Muscle of leg (tissue), 16 donors: ENCODE measurements at places on chromosomes 3 and 15.

DNA sequence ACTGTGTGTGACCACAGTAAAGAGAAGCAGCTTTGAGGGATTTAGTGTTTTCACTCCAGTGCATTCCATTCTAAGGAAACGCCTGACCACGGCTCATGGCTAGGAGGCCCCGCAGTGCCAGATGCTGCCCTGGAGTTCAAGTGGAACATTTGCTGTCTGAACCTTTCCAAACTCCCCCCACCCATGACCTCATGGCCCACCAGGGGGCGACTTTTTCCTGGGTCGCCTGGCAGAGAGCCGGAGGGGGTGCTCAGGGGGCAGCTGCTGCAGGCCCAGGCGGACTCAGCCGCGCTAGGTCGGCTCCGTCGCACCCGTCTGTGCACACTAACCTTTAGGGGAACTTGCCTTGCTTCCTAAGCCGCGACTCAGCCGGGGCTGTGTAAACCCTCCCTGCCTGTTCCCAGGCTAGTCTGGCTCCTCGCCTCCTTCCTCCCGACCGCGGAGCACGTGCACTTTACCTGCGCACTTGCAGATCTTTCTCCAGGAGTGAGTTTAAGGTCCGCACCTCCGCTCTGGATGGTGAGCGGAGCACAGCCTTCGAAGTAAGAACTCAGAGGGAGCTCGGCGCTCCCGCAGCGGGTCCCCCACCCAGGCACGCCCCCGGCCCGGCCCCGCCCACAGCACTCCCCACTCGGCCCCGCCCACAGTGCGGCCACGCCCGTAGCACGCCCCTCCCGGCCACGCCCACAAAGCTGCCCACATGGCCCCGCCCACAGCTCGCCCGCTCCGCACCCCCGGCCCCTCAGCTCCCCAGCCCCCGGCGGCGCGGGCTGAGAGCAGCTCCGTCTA is at the start of gene OCA2:
Gene OCA2 (minus strand): TSS at position 550 of the 789 bp plus-strand sequence. CDS start 17,441 bp downstream, outside the sequence.
- peak; percentile 64 for DNase-seq

DNA sequence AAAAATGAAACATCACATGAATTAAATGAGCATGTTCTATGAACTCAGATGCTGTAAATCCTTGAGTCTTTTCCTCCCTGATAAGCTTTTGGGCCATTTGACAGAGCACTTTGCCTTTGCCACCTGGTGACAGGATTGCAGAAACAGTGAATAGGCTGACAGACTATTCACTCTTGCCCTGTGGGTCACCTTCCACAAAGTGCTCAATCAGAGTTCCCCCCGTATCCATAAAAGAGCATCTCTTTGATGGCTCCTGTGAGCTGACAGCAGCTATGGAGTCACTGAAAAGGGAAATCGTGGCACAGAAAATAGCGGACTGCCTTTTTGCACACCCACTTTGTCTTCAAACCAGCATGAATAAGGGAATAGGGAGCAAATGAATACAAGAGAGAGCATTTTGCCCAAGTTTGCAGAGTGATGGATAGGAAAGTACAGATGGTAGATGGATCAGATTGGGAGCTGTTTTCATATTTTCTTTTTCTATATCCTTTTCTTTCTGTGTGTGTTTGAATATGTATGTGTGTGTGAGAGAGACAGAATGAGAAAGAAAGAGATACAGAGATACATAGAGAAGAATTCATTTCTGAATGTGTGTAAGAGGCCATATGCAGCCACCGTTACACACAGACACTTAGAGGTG is 37.8 kb upstream of the GOLM2 start:
- no peak for DNase-seq

DNA sequence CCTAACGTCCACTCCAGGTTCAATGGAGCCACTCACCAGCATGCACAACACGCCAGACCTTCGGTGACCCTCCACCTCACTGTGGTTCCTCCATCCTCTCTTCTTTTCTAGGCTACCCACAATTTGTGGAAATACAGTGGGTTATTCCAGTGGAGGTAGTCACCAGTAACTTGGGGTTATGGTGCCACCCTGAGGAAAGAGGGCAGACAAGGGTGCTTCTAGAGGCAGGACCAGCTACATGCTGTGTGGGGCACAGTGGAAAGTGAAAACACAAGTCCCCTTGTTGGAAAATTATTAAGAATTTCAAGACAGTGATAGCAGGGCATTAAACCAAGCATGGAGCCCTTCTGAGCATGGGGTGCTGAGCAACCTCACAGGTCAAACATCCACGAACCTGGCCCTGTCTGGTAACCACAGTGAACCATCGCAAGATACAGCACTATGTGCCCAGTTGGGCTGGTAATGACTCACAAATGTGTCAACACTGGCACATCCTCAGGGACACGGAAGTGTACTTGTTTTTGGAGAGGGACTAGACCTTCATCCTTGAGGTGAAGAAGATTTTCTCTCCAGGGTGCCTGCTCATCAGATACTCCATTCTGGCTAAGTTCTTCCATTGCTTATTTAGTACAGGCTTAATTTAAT is 166.7 kb downstream of the STT3B start:
- no peak for DNase-seq

DNA sequence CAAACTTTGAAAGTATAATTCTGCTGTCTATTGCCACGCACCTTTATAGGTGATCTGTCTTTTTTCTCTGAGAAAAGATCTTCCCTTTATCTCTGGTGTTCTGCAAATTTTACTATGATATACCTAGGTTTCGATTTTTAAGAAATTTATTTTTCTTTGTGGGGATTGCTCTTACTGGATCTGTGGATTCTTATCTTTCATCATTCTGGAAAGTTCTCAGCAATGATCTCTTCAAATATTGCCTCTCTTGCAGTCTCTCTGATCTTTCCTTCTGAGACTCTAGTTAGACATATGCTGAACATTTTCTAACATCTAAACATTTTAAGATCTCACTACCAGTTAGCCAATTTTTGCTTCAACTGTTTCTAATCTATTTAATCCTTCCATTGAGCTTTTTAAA is 47.0 kb upstream of the ATOSA start:
- DNase-seq = no peak
